ENCODE measurements at places on chromosomes 5 and 9.

GRCh38 chr9:137453643-137454081 lies 5.5 kb downstream of the NSMF start:
- peak; percentile 48 for DNase-seq

- no peak for DNase-seq
Observed at GRCh38 chr5:80185095-80185494, 70.8 kb downstream of the SERINC5 start.

DNA sequence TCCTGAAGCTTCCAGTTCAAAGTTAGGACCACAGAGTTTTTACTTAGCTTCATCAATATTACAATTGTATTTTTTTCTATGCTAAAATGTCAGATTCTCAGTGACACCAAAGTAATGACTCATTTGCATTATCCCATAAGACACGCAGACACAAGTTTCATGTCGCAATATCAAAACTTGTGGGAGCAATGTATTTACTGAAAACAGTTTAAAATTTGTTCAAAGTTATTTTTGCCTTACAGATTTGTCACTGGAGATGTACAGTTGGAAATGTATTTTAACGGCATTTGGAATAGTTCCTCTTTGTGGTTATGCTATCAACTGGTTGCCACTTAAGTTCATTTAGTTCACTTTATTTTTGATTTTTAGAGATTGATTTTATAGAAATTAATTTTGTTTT lies 36.2 kb upstream of the DAP start:
- DNase-seq: no peak

GRCh38 chr9:92535940-92536850 lies at the start of gene ECM2:
ECM2 (minus strand) TSS chr9:92535990; CDS start chr9:92522866, 13,124 bp downstream.
- no peak for DNase-seq

- DNase-seq: no peak
Observed at GRCh38 chr9:135796784-135797485, 95.0 kb downstream of the KCNT1 start.

DNA sequence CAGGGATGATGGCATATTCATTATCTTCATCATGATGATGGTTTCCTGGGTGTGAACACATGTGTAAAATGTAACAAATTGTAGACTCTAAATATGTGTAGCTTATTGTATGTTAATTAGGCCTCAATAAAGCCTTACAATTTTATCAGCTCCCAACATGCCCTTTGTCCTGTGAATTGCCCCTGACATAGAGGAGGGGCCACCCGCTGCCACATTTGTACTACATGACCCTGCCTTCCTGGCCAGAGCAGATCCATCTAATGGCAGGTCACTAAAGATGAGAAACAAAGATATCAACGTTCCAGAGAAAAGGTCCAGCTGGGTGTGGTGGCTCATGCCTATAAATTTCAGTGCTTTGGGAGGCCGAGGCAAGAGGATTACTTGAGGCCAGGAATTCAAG lies 117.2 kb downstream of the CAAP1 start:
- DNase-seq: no peak

- no peak for DNase-seq
Observed at GRCh38 chr9:107260437-107261081, 22.5 kb upstream of the RAD23B start.

GRCh38 chr5:92887254-92887653 lies 693.8 kb downstream of the NR2F1-AS1 start:
- no peak for DNase-seq

GRCh38 chr5:39072925-39073766 lies 1.1 kb downstream of the RICTOR start:
- peak; percentile 71 for DNase-seq

DNA sequence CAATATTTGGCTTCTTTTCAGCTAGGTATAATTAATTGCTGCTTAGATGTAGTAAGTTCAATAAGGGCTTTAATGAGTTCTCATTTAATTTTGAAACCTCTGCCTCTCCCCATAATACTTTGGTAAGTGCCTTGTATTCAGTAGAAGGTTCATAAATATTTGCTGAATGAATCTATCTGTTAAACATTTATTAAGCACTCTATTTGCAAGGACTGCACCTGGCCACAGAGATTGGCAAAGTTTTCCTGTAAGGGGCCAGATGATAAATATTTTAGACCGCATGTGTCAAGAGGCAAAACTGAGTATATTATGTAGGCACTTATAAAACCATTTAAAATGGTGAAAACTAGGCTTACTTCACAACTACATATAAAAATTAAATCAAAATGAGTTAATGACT lies 19.0 kb upstream of the GNA14 start:
- DNase-seq: no peak

DNA sequence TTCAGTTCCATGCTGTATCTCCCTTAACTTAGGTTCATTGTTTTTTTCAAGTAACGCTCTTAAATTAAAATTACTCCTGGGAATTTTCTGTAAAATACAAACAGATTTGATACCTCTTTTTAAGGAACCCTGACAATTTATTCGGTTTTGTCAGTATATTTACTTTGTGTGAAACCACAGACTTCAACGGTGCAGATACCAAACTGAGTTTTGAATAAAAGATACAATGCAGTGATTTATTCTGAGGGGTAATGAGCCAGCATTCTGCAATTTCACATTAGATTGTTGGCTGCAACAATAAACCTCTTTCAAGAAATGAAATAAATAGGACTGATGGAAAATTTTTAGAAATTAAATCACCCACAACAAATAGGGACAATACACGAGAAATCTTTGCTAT lies 308.6 kb upstream of the EDIL3 start:
- DNase-seq: no peak

DNA sequence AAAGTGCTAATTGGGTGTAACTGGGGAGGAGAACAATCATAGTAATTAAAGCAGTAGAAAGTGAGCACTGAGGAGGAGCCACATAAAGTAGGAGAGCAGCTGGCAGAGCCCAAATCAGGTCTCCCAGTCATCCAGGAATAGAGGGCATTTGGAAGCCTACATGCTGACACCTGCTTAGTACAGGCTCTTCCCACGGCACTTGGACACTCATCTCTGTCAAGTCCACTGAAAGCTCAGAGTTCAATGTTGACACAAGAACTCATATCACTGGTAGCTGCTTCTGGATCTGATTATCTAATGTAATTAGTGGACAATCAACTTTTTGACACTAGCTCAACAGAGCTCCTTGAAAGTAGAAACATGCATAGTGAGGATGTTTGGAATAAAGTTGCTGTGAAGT lies 45.9 kb upstream of the PCSK1 start:
- no peak for DNase-seq

DNA sequence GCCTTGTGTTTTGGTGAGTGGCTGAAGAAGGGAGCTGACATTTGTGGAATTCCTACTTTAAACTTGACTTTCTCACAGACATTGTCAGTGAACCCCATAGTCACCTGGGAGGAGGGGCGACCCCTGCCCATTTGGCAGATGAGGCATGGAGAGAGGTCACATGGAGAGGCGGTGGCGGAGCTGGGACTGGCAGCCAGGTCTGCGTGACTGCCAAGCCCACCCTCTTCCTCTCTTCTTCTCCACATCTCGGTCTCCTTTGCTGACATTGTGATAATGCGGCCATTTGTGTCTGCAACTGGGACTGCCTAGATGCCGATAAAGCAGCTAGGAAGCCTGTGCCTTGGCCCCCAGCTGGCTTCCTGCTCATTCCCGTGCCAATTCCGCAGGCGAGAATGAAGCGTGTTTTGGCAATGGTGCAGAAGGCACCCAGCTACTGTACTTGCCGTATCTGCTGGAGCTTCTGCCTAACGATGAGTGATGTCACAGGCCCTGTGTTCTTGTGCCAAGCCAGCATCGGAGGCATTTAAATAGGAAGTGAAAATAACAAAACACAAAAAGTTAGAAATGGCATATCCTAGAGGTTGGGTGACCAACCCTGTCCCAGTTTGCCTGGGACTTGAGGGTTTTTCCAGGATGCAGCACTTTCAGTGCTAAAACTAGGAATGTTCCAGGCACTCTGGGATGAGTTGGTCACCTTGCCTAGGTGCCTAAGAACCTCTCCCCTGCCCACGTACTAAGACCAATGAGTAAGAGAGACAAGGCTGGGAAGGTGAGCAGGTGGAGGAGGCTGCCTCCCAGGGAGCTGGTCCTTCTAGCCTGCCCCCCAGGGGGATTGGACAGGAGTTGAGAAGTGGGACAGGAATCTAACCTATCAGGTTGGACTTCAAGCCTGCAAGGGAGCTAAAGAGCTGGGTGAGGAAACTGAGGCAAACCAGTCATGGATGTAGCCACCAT lies 23.6 kb downstream of the OLFML2A start:
- peak; percentile 70 for DNase-seq

DNA sequence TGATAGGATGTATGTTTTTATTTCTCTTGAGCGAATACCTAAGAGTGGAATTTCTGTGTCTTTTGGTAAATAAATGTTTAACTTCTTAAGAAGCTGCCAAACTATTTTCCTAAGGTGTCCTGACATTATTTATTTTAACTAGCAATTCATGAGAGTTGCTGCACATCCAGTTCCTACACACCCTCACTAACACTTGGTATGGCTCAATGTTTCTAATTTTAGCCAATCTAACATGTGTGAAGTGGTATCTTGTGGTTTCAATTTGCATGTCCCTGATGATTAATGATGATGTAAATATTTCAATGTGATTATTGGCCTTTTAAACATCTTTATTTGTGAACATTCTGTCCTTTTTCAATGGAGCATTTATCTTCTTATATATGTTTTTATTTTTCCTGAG lies 2095.5 kb upstream of the C9orf72 start:
- DNase-seq: no peak

- DNase-seq: no peak
Observed at GRCh38 chr5:20359377-20359776, 371.4 kb upstream of the CDH18 start.

- no peak for DNase-seq
Observed at GRCh38 chr5:173180331-173180730, 36.0 kb downstream of the BNIP1 start.

DNA sequence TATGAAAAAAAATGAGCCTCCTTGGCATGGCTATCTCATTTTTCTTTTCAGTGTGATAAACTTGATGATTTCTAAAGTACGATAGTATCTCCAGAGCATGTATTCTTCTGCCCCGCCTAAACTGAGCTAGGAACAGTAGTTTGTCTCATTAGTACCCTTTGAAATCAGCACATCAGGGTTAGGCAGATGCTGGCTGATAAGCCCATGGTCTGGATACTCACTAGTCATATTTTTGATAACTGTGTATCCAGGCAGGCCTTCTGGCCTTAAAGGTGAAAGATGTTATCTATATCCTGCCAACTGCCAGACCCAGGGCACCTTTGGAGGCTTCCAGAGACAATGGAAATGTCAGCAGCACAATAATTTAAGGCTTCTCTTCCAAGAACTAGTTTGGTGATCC lies 103.8 kb downstream of the GIN1 start:
- DNase-seq: no peak

- no peak for DNase-seq
Observed at GRCh38 chr9:112375361-112375760, 4.5 kb upstream of the HSDL2 start.

DNA sequence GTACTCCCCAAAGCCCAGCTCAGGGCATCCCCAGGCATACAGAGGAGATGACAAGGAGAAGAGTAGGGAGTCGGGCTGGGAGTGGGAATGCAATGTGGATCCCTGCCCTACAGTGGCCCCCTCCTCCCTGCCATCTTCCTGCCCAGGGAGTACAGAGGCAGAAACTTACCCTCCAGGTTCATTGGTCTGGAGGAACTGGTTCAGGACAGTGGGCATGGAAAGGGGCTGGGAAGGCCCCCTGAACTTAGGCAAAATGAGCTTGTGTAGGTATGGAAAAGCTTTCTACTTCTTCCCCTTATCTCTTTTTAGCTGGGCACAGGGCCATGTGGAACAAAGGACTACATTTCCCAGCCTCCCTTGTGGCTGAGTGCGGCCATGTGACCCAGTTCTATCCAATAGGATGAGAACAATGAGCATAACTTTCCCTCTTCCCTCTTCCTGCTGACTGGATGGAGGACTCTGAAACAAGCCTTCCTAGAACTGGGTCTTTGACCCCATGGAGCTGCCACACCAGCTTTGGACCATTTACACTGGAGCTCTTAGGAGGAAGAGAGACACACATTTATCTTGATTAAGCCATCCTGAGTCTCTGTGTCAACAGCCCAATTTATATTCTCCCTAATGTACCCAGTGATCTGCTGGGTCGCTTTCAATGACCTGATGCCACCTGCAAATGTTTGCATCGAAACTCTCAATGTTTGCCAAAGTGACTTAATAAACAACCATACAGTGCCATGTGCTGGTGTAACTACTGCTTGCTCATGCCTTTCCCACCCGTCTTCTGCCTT lies 25.0 kb upstream of the HMCN2 start:
- peak; percentile 86 for DNase-seq

DNA sequence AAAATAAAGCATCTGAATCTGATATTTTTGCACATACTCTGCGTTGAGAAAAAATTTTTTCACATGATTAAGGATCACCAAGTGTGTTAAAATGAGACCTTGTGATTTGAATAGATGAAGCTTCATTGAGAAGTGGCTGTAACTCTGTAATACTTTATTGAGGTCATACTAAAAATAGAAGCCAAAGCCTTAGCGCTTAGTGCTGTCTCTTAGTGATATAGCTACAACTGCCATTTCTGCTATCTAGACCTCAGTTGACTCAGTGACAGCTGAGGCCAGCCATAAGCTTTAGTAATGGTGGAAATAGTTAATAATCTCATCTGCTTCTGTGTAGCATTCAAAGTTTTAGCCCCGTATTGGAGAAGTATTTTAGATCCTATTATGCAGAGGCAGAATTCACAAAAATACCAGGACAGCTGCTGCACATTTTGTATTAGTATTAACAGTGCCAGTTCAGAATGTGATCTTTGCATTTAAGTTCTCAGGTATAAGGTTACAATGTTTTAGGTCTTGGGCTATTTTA lies 107.4 kb upstream of the SGCD start:
- DNase-seq: no peak

DNA sequence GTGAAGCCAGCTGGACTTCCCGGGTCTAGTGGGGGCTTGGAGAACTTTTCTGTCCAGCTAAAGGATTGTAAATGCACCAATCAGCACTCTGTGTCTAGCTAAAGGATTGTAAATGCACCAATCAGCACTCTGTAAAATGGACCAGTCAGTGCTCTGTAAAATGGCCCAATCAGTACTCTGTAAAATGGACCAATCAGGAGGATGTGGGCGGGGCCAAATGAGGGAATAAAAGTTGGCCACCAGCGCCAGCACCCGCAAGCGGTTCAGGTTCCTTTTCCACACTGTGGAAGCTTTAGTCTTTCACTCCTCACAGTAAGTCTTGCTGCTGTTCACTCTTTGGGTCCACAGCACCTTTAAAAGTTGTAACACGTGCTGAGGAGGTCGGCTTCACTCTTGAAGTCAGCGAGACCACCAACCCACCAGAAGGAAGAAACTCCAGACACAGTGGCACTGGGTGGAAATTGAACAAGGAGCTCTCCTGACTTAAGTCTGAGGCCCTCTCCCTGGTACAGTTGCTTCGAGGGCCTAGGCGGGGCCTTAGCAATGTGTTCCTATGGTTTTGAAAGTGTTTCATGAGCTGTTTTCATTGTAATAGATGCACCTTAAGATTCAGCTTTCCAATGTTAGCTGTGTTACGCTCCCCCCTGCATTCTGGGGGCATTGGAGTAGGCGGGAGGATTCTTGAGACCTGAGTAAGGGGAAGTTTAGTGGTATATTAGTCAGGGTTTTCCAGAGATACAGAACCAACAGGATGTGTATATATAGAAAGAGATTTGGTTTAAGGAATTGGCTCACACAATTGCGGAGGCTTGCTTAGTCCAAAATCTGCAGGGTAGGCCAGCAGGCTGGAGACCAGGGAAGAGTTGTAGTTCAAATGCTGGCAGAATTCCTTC lies 21.5 kb upstream of the MYO10 start:
- DNase-seq: no peak

GRCh38 chr5:55575815-55576583 lies 41.2 kb upstream of the PLPP1 start:
- DNase-seq: no peak

Data from RPMI8226 (cell line).